ENCODE measurements at places on chromosomes 1 and 21.

- no peak for DNase-seq
Measured at GRCh38 chr1:31591425-31592093, 15.2 kb downstream of the TINAGL1 start.

- peak; percentile 48 for DNase-seq
Measured at GRCh38 chr1:3611170-3612019, at the start of gene MEGF6. MEGF6 (minus strand) TSS chr1:3611508; CDS start chr1:3611268, 240 bp downstream.

DNA sequence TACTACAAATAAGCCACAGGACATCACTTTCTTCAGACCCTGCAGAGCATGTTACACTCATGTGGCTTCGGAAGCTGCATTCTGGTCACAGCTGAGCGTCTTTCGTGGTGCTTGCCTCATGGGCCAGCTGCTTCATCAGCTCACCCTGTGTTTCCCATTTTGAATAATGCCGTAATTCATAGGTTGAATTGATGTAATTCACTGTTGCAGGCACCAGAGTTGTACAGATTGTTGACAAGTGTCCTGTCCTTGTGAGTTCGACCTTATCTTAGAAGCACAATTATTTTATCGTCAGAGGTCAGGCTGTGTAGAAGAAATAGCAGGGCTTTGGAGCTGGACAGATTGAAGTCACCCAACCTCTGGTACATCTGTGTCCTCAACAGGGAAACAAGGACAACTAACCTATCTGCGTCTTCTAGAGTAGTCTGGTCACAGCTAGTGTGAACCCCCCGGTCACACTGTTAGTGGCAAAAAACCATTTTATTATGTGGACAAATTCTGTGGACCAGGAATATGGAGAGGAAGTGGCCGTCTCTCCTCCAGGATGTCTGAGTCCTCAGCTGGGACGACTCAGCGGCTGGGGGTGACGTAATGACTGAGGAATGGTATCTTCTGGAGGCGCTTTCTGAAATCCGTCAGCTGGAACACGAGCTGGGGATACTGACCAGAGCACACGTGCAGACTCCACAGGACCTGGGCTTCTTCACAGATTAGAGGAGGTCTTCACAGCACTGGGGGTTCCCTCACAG, 17.8 kb downstream of the PKNOX1 start:
- no peak for DNase-seq

GRCh38 chr1:158666037-158666436, 20.5 kb downstream of the SPTA1 start:
- no peak for DNase-seq

DNA sequence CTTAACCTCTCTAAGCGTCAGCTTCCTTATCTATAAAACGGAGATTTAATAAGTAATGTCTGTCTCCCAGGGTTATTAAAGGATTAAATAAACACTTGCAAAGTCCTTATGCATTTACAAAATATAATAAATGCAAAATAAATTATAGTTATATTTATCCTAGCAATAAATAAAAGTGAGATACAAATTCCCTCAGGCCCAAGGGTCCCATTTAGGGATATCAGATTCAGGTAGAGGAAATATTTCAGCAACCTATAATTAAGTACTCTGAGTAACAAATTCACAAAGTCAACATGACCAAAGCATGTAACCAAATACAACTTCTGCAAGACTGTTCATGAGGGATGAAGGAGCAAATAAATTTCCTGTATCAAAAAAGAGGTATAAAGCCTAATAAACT, 17.9 kb downstream of the NVL start:
- no peak for DNase-seq

- DNase-seq, result no peak
Measured at GRCh38 chr1:15915991-15916390, 59.9 kb downstream of the ZBTB17 start.

DNA sequence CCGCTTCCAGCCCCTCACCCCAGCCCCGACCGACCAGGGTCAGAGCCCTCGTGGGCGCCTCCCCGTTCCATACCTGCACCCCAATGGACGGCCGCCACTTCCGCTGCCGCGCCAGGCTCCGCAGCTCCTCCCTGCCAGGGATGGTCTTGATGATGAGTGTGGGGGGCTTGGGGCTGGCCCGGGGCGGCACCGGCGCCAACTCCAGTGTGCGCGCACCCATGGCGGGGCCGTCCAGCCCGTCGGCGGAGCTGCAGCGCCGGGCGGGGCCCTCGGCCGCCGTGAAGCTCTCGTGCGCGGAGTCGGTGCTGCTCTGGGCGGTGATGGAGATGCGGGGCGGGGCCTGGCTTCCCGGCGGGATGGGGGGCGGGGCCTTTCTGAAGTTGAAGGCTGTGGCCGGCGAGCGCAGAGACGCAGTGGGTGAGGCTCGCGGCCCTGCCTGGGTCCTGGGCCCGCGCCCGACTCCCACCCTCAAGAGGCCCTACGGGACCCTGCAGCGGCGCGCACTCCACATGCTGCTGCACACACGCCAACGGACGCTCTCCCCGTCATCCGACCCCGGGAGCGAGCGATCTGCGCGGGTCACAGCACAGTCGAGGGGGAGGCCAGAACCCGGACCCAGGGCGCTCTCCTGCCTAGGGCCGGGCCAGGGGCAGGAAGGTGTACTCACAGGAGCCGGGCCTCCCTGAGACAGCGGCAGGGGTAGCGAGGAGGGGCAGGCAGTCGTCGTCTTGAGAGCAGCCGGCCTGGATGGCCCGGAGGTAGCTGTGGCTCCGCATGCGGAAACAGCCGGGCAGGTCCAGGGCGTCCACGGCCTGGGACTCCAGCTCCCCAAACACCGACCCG, 26.1 kb upstream of the SMIM12 start:
- no peak for DNase-seq

DNA sequence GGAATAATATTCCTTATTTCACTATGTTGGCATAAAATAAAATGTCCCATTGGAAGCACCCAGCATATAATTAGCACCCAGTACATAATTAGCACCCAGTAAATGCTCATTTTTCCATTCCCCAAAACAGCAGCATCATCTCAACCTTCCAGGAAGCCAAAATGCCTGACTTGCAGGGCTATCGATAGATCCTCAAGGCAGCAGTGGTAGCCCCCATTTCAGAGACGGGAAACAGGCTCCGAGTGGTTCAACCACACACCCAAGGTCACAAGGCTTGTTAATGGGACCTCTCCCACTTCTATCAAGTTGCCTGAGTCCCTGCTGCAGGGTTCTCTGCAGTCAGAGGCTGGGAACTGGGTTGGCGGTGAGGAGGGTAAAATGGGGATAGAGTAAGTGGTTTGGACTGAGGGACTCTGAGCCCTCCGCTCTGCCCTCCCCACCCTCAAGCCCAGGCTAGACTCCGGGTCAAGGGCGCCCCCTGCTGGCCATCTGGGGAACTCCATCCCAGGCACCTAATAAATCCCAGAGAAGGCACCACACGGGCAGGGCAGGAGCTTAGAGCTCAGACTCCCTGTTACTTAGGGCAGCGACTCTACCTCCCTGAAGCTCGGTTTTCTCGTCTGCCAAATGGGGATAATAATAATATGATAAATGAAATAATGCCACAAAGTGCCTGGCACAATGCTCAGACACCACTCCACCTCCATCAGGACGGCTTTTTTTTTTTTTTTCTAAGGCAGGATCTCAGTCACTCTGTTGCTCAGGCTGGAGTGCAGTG, 21.9 kb upstream of the LAPTM5 start:
- DNase-seq, result peak; percentile 89

GRCh38 chr1:62428351-62428750, 8.5 kb upstream of the USP1 start:
- DNase-seq, result no peak

DNA sequence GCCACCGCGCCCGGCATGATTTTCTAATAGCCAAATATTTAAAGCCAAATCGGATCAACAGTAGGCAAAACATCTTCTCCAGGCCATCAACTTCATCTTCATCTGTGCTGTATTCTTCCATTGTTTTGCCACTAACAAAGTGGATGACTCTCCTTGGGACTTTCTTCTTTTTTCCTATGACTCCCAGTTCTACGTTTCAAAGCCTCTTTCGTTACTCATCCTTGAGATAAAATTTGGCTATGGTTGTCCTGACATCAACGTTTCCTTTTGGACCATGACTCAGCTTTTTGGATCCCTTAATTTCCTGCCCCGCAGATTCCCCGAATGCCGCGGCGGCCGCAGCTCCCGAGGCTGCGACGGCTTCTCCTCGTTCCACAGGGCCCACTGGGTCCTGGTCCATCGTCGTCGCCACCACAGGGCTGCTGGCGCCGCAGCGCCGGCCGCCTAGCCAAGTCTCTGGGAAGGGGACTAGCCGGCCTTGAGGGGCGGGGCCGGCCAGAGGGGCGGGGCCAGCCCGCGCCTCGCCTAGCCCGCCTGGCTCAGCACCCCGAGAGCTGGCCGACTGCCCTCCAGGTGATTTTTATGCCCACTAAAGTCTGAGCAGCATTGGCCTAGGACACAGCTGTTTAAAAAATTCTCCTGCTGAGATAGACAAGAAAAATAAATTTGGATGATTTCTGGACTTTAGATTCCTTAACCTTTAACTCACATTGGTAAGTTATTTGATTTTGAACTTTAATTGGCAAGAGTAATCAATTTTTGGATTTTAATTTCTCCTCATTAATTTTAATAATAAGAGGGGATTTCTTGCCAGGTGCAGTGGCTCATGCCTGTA, 93.9 kb downstream of the ADCY10 start:
- DNase-seq, result no peak

DNA sequence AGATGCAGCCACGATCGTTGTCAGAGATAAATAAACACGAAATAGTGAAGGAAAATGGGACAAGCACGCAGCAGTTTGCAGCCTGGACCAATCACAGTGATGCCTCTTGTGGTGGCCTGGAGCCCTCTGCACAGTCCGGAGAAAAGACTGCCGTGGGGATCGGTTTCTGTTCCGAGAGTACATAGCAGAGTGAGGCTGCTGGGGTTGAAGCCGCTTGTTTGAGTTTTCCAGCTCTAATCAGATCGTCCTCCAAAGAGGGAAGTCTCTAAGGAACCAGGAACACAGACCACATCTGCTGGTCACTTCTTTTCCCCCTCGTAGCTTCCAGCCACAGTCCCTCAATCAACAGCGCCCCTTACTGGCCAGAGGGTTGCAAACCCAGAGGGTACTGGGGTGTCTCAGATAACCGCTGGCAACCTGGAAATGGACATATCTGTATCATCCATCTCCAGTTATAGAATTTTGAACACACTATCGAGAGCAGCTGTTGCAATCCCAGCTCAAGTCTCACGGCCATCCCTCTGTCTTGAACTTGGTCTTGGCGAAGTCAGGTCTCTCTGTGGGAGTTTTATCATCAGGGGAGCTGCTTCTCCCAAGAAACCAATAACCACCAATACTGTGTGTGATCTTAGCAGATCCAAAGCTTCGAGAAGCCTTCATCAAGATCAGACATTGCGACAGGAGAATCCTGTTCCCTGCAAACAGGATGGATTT, 57.4 kb downstream of the OLIG1 start:
- peak; percentile 24 for DNase-seq

DNA sequence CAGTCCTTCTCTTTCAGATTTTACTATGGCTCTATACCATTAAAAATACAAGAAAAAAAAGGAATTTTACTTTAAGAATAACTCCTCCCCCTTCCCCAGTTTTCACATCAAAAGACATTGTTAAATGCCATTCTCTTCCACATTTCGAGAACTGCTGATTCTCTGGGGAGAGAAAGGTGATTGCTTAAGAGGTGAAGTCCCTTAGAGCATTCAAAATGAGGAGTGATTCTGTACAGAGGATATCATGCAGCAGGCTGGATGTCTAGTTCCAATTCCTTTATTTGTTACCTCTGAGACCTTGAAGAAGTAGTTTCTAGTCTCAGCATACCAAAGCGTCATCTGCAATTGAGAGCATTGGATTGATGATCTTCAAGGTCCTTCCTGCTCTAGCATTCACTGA, 46.9 kb downstream of the FMO3 start:
- no peak for DNase-seq

DNA sequence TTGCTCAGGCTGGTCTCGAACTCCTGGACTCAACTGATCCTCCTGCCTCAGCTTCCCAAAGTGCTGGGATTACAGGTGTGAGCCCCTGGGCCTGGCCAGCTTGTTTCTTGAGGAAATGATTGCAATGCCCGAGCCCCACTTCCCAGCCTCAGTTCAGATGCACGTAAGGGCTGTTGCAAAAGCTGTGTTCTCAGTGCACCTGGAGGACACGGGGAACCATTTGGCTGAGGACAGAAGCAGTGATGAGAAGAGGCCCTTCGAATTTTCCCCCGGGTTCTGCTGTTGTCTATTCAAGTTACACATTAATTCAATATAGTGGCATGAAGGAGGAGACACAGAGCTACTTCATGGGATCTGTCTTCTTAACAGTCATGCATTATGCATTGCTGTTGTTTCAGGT, 78.8 kb upstream of the WDR26 start:
- no peak for DNase-seq

DNA sequence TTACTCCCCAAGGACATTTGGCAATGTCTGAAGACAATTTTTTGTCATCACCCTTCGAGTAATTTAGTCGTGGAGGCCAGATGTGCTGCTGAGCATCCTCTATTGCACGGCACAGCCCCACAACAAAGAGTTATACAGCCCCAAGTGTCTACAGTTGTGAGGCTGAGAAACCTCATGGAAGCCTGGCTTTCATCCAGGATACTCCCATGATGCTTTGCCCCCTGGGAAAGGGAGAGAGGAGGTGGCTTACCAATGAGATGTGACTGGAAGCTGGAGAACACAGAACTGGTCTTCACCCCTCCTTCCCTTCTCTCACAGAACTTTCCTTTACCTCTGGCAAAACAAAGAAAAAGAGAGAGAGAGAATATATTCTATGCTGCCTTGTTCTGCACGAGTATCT, 150.9 kb upstream of the VAMP3 start:
- no peak for DNase-seq

DNA sequence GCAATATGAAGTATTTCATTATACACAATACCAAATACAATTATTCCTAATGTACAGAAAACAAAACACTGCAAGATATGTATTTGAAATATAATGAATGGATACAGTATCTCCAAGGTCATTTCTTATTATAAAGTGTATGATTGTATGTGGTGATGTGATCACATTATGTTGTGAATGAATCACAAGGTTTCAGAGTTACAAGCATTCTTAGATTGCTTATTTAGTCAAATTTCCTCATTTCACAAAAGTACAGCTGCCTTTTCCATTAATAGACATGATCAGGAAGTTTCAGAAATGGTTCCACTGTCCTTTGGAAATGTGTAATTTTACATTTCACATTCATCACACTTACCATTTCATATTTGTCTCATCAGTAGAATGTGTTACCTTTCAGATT, 28.3 kb upstream of the NEK7 start:
- no peak for DNase-seq

DNA sequence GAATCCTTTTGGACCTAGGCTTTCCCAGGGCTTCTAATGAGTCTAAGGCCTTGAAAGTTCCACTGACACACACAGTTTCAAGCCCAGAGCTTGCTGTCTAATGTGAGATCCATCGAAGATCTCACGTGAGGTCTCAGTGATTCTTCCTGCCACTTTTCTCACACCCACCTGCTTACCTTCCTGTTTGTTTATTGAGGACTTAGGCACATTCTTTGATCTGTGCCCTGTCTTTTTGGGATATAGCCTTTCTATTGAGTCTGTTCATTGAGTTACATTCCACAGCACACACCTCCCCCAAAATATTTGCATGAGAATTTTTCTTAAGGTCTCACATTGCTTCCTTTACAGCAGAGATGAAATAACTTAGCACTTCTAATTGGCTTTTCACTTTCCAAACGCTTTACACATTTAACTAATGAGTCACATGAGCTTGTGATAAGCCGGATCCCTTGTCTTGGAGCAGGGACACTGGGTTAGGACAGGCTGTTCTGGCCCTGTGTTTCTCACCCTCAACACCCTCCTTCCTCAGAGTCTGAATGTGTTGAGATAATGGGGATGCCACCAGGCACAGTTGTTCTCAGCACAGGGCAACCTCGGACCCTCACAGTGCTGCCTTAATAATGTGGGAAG, 288.3 kb downstream of the TM2D1 start:
- DNase-seq, result no peak

- no peak for DNase-seq
Measured at GRCh38 chr1:10793129-10793651, 3.3 kb downstream of the CASZ1 start.

- no peak for DNase-seq
Measured at GRCh38 chr1:44239961-44240371, 26.7 kb downstream of the DMAP1 start.
